ENCODE measurements at places on chromosomes 12 and 14. TPM values are rescaled to one million over a fixed set of nuclear protein-coding genes. Genes with fewer than 3 reads are reported as not detected.

PTPN6 gene
- total RNA-seq = under 0.01 TPM

RAPGEF3 gene
- total RNA-seq = 0.97 TPM

DNAJC22 gene
- 1.5 TPM for total RNA-seq

NANOG gene
- total RNA-seq = not detected

LMNTD1 gene
- total RNA-seq = not detected

CLEC1B gene
- not detected for total RNA-seq

GPRC5D gene
- total RNA-seq = not detected

ARHGDIB gene
- 75.2 TPM for total RNA-seq

LUM gene
- total RNA-seq = 209 TPM

C12orf54 gene
- total RNA-seq = not detected

PMEL gene
- 9.9 TPM for total RNA-seq

SETD1B gene
- 3.1 TPM for total RNA-seq

POTEM gene
- total RNA-seq = not detected

LRIG3 gene
- 15.1 TPM for total RNA-seq

B3GNT4 gene
- total RNA-seq = 2.5 TPM
